GM10248 (cell line): ENCODE measurements at places on chromosomes 12 and 14.

- DNase-seq, result no peak
Observed at GRCh38 chr14:79584679-79585078, 626.6 kb downstream of the DIO2 start.

- no peak for DNase-seq
Observed at GRCh38 chr14:28020112-28020511, 746.5 kb upstream of the FOXG1 start.

DNA sequence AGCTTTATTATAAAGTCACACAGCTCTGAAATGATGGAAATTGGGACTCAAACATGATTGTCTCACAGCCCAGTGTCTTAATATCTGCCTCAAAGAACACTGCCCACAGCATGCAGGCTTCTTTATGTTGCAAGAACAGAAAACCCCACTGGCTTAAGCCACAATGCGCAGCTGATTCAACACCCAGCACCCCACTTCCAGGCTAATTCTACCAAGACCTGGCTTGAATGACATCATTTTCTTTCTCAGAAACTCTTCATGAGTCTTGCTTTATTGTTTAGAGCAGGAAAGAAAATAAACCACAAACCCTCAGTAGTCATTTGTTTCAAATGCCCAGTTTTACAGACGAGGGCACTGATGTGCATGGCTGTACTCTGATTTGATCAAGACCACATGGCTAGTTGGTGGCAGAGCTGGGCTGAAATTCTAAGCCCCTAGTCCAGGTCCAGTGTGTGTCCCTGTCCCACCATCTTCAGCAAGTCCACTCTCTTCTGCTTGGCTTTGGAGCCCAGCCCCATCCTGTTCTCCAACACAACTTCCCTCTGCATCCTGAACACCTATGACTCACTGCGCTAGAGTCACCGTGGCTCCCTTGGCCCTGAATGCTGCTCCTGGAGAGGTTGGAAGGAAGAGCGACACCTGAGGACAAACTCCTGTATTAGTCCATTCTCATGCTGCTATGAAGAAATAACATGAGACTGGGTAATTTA, 50.3 kb upstream of the SRSF5 start:
- DNase-seq, result no peak

GRCh38 chr12:92495108-92495507, 207.7 kb upstream of the PLEKHG7 start:
- no peak for DNase-seq

- DNase-seq, result no peak
Observed at GRCh38 chr14:99356031-99356608, 84.1 kb upstream of the BCL11B start.

DNA sequence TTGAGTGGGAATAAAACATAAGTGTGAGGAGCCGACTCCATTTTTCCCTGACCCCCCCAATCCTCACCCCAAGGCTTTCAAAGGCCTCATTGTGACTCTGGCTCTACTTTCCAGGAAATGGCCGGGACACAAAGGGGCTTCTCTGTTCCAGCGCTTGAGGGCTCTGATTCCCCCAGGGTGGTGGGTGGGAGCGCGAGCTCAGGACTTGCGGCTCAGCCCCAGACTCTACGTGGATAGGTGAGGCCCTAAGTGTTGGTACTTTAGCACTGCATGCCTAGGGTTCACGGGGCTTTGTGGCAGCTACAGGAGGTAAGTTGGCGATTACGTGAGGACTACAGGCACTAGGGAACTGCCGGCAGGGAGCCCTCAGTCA, 553 bp downstream of the CNPY2 start:
- DNase-seq, result no peak

- DNase-seq, result no peak
Observed at GRCh38 chr12:54459355-54459754, 14.0 kb downstream of the GTSF1 start.

- no peak for DNase-seq
Observed at GRCh38 chr12:105600911-105601545, 270.5 kb downstream of the C12orf75 start.

- no peak for DNase-seq
Observed at GRCh38 chr12:93767524-93767863, 90.3 kb downstream of the CRADD start.

- DNase-seq, result no peak
Observed at GRCh38 chr14:72621387-72622065, 272.4 kb downstream of the DPF3 start.
